T-helper 9 cell (primary cell): ENCODE measurements at places on chromosomes 4 and X.

- no peak for DNase-seq
These were observed 2.0 kb upstream of the FATE1 start for GRCh38 chrX:151713849-151714248.

- DNase-seq, result peak; percentile 51
These were observed 6.0 kb downstream of the HMGN5 start for GRCh38 chrX:81195712-81196111.

- no peak for DNase-seq
These were observed 2.2 kb downstream of the SORCS2 start for GRCh38 chr4:7194251-7195140.

DNA sequence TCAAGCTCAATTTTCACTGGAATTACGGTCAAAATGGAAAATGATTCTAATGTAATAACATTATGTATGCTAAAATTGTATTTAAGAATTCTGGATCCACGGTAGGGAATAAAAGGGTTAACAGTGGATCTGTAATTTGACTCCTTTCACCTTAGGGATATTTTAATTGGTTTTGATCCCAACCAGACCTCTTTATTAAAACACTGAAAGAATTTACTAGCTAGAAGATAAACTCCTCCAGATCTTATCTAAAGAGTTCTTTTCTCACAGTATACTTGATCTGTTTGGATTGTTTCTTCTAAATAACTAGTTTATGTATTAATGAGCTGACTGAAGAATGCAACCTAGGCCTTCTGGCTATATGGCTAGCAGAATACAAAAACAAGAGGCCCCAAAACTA is 118.4 kb downstream of the DDX53 start:
- DNase-seq, result no peak

GRCh38 chr4:185192059-185192458 is 11.7 kb downstream of the CFAP97 start:
- DNase-seq, result no peak

- no peak for DNase-seq
These were observed 68.2 kb upstream of the TENM3 start for GRCh38 chr4:182174979-182175378.

- peak; percentile 10 for DNase-seq
These were observed at the start of gene SCML2 for GRCh38 chrX:18354369-18355223. TSS of gene SCML2 (minus strand) at chrX:18354688. CDS start at chrX:18334071, 20,617 bp downstream.

GRCh38 chr4:144411119-144411518 is 234.8 kb upstream of the HHIP start:
- no peak for DNase-seq

DNA sequence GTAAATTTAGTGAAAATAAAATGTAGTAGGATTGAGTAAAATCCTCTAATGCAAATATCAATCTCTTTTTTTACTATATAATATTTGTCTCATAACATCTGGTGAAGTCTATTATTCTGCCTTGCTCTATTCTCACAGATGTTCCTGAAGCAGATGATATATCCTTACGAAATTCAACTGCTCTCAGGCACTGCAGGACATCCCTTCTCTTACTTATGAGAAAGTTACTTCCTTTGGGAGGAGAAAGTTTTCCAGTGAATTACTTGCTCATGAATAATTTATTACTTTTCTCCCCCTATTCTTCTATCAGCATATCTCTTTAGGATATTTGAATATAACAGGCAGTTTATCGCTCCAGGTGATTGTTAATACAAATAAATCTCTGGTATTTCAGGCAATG is 75.6 kb upstream of the AGA start:
- DNase-seq, result no peak

DNA sequence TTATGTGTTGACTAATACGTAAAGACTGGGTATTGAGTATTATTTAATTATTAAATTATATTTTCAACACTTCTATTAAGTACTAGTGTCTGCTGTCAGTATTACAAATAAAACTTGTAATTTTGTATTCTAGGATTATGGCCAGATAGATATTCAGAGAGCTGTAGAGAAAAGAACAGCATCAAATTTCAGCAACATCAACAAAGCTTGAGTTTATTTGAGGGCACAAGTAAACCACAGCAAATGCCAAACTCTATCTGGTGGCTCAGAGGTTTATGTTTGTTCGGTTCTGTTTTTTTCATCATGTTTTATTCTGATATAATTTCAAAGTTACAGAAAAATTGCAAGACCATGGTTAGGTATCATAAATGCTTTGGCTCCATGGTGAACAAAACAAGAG is 1530.5 kb downstream of the PCDH18 start:
- DNase-seq, result no peak

- DNase-seq, result no peak
These were observed 139.7 kb downstream of the MAPK10 start for GRCh38 chr4:86220121-86220520.
